ENCODE measurements at places on chromosomes 2 and 18. TPM values are rescaled to one million over a fixed set of nuclear protein-coding genes. Genes with fewer than 3 reads are reported as not detected.

DNA sequence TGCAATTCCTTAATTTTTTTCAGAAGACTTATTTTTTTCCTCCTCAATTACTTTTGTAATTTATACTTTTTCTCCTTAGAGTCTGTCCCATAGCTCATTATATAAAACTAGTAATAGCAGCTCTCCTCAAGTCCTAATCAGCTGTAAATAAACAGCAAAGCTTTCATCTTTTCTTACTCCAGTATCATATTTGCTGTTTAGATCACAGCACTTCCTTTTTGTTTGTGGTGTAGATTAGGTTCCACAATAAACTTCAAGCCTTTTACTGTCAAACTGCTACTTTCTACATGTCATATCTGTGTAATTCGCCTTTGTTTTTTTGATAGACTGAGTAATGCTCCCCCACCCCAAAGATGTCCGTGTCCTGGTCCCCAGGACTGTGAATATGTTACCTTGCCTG is 25.5 kb downstream of the GCG start:
- H3K27ac ChIP-seq = no peak overlapping the region
- peaks cover 43% of the 10 kb centered on the region for H3K27me3 ChIP-seq
- DNase-seq = no peak
- H3K36me3 ChIP-seq = peaks cover 2% of the 10 kb centered on the region
- no peak overlapping the region for H3K4me3 ChIP-seq
- no peaks in the 10 kb centered on the region for H3K4me1 ChIP-seq

GRCh38 chr2:61411109-61411508 is 59.8 kb downstream of the USP34 start:
- H3K27me3 ChIP-seq = no peaks in the 10 kb centered on the region
- peaks cover 12% of the 10 kb centered on the region for H3K36me3 ChIP-seq
- H3K4me3 ChIP-seq = no peak overlapping the region
- H3K27ac ChIP-seq = no peak overlapping the region

The SULT6B1 gene
- total RNA-seq = not detected

DNA sequence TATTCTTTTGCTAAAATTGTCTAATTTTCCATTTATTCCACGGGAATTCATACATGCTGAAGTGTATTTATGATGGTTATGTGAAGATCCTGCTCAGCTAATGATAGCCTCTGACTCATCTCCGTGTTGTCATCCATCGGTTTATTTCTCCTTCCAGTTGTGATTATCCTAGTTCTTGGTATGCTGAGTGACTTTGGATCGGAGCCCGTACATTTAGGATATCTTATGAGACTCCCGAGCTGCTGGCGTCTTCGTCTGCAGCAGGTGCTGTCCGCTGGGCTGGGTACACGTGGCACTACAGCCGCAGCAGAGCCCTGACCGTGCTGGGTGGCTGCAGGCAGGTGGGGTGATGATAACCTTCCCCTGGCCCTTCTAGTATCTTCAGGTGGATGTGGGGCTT is 40.1 kb upstream of the GALR1 start:
- peaks cover 48% of the 10 kb centered on the region for H3K4me1 ChIP-seq
- H3K27me3 ChIP-seq = peaks cover 4% of the 10 kb centered on the region
- H3K27ac ChIP-seq = peak overlapping the region; percentile 91

GRCh38 chr2:6909431-6910385 is 7.5 kb upstream of the RNF144A start:
- no peak overlapping the region for H3K4me3 ChIP-seq
- no peak overlapping the region for H3K27ac ChIP-seq
- no peak for DNase-seq
- H3K27me3 ChIP-seq = peaks cover 31% of the 10 kb centered on the region
- peaks cover 2% of the 10 kb centered on the region for H3K4me1 ChIP-seq

- peaks cover 19% of the 10 kb centered on the region for H3K27me3 ChIP-seq
- no peak overlapping the region for H3K27ac ChIP-seq
- no peak overlapping the region for H3K4me3 ChIP-seq
- DNase-seq = no peak
- no peaks in the 10 kb centered on the region for H3K36me3 ChIP-seq
These were observed 154.7 kb upstream of the TNP1 start for GRCh38 chr2:217014328-217015105.

GRCh38 chr2:122328816-122329215 is 573.4 kb downstream of the TSN start:
- H3K36me3 ChIP-seq = no peaks in the 10 kb centered on the region
- no peak for DNase-seq
- H3K27ac ChIP-seq = no peak overlapping the region
- no peaks in the 10 kb centered on the region for H3K27me3 ChIP-seq
- no peaks in the 10 kb centered on the region for H3K4me1 ChIP-seq

DNA sequence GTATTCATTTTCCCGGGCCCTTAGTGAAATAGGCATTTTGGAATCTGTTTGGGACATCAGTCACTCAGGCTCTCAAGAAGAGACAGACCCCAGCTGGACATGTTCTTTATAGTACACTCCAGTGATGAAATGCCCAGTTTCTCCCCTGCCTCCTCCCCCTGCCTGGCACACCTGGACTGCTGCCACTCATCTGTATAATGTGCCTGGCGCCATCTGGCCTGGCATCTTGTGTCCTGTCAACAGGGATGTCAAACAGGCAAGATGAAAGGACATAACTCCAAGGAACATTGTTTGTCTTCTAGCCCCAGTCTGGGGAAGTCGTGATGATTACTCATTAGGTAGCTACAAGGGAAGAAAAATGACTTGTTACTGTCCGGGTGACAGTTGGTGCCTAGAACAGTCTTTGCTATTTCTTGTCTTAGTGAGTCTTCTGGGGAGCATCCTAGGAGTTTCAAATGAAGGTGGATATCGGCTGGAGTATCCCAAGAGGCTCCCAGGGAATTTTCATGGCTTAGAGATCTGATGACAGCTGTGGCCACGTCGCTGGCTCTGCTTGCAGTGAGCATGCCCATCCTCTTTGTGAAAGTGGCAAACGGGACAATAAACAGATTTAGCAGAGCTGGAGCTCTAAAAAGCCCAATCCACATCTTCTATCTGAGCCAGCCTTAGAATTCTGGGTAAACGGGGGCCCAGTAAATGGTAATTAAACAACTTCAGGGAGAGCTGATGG is 153.6 kb downstream of the ALK start:
- no peaks in the 10 kb centered on the region for H3K4me1 ChIP-seq
- no peak overlapping the region for H3K4me3 ChIP-seq
- H3K27me3 ChIP-seq = no peaks in the 10 kb centered on the region
- no peak for DNase-seq
- no peak overlapping the region for H3K27ac ChIP-seq
- H3K36me3 ChIP-seq = no peaks in the 10 kb centered on the region

The MFSD2B gene
- not detected for total RNA-seq

DNA sequence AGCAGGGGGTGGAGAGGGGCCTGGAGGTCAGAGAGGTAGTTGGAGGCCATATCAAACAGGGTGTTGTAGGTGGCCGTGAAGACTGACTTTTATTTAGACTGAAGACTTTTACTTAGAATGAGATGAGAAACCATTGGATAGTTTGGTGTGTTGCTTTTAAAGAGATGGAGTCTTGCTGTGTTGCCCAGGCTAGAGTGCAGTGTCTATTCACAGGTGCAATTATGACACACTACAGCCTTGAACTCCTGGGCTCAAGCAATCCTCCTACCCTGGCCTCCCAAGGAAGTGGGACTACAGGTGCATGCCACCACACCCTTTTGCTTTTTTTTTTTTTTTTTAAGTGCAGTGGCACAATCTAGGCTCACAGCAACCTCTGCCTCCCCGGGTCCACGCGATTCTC is 2.5 kb upstream of the LRPPRC start:
- no peaks in the 10 kb centered on the region for H3K36me3 ChIP-seq
- H3K4me1 ChIP-seq = peaks cover 21% of the 10 kb centered on the region
- H3K4me3 ChIP-seq = no peak overlapping the region
- H3K27me3 ChIP-seq = peaks cover 20% of the 10 kb centered on the region
- H3K27ac ChIP-seq = no peak overlapping the region

GRCh38 chr2:234258562-234259141 is 208.2 kb downstream of the SPP2 start:
- H3K27ac ChIP-seq = peak overlapping the region; percentile 10
- no peaks in the 10 kb centered on the region for H3K36me3 ChIP-seq
- H3K4me1 ChIP-seq = peaks cover 14% of the 10 kb centered on the region
- no peaks in the 10 kb centered on the region for H3K27me3 ChIP-seq

The LCT gene
- not detected for total RNA-seq

The EIPR1 gene
- total RNA-seq = 19.9 TPM

- H3K36me3 ChIP-seq = no peaks in the 10 kb centered on the region
- no peak overlapping the region for H3K27ac ChIP-seq
- peaks cover 20% of the 10 kb centered on the region for H3K4me1 ChIP-seq
- H3K27me3 ChIP-seq = no peaks in the 10 kb centered on the region
These were observed 130.7 kb downstream of the SOCS6 start for GRCh38 chr18:70419526-70419925.

DNA sequence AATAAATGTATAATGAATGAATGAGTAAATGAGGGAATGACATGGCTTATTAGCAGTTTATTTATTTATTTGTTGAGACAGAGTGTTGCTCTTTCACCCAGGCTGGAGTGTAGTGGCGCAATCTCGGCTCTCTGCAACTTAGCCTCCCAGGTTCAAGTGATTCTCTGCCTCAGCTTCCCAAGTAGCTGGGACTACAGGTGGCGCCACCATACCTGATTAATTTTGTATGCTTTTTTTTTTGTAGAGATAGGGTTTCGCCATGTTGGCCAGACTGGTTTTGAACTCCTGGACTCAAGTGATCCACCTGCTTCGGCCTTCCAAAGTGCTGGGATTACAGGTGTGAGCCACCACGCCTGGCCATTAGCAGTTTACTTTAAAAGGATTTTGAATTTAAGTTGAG is 100.3 kb upstream of the CAVIN2 start:
- peaks cover 16% of the 10 kb centered on the region for H3K4me1 ChIP-seq
- peaks cover 15% of the 10 kb centered on the region for H3K36me3 ChIP-seq
- H3K27me3 ChIP-seq = no peaks in the 10 kb centered on the region
- H3K4me3 ChIP-seq = no peak overlapping the region

DNA sequence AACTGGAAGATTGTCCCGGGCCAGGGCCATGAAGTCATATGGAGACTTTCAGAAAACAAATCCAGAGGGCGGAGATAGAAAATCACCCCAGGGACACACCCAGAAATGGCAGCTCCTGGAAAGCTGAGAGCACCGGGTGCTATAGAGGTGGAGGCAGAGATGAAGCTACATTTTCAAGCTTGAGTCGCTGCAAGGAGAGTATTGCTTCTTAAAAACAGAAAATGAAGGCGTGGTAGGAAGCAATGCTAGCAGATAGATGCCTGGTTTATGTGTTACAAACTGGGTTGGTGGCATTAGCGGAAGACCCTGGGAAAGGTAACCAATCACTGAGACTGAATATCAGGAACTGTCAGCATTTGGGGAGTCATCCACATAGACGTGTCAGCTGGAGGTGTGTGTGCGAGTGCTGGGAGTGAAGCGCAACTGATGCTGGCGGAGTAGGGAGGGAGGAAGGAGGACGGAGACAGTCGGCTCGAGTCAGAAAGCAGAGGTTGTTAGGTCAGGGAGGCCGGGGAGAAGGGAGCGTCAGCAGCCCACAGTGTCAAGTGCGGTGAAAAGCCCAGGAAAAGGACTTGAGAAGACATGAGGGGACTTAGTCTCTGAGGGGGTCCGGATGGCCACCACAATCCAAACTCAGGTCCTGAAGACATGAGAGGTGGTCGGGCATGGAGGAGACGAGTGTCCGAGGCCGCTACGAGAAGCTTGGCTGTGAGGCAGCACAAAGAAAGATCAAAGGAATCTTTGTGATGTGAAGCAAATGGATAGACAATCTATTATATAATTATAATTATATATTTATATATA is 45.4 kb downstream of the C18orf63 start:
- no peaks in the 10 kb centered on the region for H3K36me3 ChIP-seq
- H3K4me1 ChIP-seq = no peaks in the 10 kb centered on the region
- H3K27ac ChIP-seq = no peak overlapping the region
- no peak overlapping the region for H3K4me3 ChIP-seq
- DNase-seq = no peak

DNA sequence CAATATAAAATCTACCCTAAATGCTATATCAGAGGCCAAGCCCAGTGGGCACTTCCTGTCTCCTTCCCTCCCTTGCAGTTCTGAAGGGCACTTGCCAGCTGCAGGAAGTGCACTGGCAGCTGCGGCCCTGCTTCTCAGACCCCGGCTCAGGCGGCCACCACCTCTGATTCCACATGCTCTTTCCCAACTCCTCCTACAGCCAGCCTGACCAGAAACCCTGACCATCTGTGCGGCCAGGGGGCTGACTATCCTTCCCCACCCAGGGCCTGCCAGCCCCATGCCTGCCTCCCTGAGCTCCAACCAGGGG is 88.6 kb downstream of the ZBTB7C start:
- no peak for DNase-seq
- H3K36me3 ChIP-seq = no peaks in the 10 kb centered on the region
- H3K27me3 ChIP-seq = peaks cover 10% of the 10 kb centered on the region
- no peak overlapping the region for H3K4me3 ChIP-seq
- peaks cover 12% of the 10 kb centered on the region for H3K4me1 ChIP-seq

The UGT1A3 gene
- total RNA-seq = not detected

GRCh38 chr2:23375448-23375847 is 9.5 kb upstream of the KLHL29 start:
- H3K4me1 ChIP-seq = peaks cover 1% of the 10 kb centered on the region
- no peak overlapping the region for H3K4me3 ChIP-seq
- H3K27me3 ChIP-seq = peaks cover 15% of the 10 kb centered on the region
- no peak overlapping the region for H3K27ac ChIP-seq
- H3K36me3 ChIP-seq = no peaks in the 10 kb centered on the region
- DNase-seq = no peak

GRCh38 chr2:137190411-137191195 is 425.3 kb downstream of the THSD7B start:
- H3K36me3 ChIP-seq = no peaks in the 10 kb centered on the region
- H3K27me3 ChIP-seq = no peaks in the 10 kb centered on the region
- H3K27ac ChIP-seq = no peak overlapping the region
- H3K4me3 ChIP-seq = no peak overlapping the region
- DNase-seq = no peak

DNA sequence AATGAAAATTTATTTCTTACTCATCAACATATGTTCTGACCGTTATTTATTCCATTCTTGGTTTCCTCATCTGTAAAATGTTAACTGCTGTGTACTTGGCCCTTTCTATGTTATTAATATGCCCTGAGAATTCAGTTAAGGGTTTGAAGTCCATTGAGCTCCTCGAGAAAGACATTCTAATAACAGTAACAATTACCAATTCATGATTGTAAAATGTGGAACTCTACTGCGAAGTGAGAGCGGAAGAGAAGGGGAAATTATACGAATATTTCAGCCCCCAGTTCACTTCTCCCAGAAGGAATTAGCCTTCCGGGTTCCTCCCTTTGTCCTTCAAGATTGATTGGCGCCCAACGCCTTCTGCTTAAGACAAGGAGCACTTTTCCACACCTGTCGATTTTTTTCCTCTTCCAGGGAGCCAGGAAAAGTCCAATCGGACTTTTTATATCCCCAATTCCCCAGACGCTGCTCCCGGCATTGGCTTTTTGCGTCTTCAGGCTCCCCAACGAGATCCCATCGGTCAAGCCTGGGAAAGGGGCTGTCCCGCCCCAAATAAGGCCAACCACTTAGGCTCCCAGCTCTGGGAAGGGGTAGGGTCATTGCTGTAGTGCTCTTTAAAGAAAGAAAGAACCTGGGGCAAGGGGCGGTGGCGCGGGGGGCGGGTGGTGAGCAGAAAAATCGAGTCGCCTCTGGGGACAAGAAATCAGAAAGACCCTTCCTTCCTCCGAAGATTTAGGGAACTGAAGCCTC is 1.6 kb downstream of the DSC2 start:
- peaks cover 10% of the 10 kb centered on the region for H3K4me1 ChIP-seq
- no peak for DNase-seq
- H3K27ac ChIP-seq = peak overlapping the region; percentile 32

The GPR45 gene
- not detected for total RNA-seq
